Femur (tissue), 1 donor: ENCODE measurements at places on chromosomes 1 and 21.

- DNase-seq = no peak
Measured at GRCh38 chr1:60765204-60765603, 317.2 kb upstream of the NFIA start.

DNA sequence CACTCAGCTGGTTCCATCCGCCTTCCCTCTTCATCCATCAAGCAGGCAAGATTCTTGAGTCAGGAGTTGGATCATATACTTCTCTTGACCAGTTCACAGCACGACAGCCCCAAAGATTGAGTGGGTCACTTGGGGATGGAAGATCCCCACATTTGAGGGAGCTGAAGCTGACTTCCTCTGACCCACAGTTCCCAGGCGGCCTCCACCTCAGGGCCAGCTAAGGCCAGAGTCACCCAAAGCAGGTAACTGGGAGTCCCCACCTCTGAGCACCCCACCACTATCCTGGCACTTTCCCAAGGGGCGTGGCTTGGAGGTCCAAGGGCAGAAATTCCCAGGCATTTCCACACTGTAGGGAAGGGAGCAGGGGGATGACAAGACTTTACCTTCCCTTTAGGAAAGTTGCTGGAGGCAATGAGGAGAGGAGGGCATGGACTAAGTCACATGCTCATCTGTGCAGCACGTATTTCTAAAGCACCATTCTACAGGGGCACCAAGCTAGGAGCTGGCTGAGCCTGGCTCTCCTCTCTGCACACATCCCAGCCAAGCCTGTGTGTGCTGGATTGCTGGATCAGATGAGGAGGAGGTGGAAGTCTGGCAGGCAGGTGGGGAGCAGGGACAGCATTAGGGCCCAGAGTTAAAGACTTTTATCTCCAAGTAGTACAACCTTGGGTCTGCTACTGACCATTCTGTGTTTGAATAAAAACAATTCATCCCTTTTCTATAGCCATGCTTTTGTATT is 1.3 kb upstream of the RD3 start:
- DNase-seq = no peak

- no peak for DNase-seq
Measured at GRCh38 chr1:207863893-207864535, 46.9 kb downstream of the CD34 start.

- DNase-seq = no peak
Measured at GRCh38 chr1:52159033-52159789, 17.3 kb downstream of the ZFYVE9 start.

DNA sequence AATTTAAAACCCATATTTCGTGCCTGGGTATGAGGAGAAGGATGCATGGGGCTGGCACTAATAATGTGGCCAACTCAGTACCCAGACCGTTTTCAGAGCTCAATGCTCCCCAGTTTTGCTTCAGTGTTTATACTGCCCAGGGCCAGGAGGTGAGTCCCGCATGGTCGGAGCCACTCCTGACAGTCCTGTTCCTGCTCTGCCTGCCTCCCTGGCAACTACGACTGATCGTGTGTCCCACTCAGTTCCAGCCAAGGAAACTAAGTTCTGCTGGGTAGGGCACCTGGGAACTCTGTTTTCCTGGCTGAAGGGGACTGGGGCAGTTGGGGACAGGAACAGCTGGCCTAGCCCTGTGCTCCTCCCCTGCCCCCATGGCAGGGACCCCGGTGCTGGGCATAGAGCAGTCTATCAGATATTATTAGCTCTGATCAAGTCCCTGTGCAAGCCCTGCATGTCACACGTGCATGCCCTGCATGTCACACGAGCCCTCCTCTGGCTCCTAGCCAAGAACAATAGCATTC is 19.2 kb downstream of the S100A7 start:
- DNase-seq = no peak

DNA sequence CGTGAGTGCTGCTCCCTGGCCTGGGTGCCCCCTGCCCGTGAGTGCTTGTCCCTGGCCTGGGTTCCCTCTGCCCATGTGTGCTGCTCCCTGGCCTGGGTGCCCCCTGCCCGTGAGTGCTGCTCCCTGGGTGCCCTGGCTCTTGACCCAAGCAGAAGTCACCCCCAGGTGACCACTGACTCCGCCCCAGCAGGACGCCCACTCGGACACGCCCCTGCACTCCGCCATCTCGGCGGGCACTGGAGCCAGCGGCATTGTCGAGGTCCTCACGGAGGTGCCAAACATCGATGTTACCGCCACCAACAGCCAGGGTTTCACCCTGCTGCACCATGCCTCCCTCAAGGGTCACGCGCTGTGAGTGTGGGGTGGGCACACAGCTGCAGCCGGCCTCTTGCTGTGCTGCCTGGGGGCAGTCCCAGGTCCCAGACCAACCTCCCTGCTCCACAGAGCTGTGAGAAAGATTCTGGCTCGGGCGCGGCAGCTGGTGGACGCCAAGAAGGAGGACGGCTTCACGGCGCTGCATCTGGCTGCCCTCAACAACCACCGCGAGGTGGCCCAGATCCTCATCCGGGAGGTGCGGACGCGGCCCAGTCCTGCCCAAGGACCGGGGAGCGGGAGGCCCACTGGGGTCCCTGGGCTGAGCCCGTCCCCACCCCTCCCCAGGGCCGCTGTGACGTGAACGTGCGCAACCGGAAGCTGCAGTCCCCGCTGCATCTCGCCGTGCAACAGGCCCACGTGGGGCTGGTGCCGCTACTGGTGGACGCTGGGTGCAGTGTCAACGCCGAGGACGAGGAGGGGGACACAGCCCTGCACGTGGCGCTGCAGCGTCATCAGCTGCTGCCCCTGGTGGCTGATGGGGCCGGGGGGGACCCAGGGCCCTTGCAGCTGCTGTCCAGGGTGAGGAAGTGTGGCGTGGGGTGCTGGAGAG is 3.9 kb upstream of the MMP23B start:
- peak; percentile 47 for DNase-seq

DNA sequence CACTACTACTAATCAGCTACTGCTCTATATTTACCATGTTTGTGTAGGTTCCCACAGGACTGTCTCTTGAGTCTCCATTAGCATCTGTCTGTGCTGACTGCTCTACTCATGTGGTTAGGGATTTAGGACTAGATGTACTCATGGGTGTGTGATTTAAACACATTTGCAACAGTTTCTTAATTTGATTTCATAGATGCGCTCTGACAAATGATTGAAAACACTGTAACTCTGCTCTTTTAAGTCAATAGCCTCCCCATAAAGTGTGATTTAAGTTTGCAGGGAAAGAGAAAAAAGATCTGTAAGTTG is 809.3 kb downstream of the NCAM2 start:
- no peak for DNase-seq

- peak; percentile 81 for DNase-seq
Measured at GRCh38 chr1:18913065-18913835, 10.9 kb upstream of the ALDH4A1 start.
